Suprapubic skin (tissue), 4 donors: ENCODE measurements at places on chromosomes 6 and 20. TPM values are rescaled to one million over a fixed set of nuclear protein-coding genes. Genes with fewer than 3 reads are reported as not detected.

GRCh38 chr6:131844243-131844841, 36.5 kb downstream of the ENPP1 start:
- no peak for DNase-seq

DNA sequence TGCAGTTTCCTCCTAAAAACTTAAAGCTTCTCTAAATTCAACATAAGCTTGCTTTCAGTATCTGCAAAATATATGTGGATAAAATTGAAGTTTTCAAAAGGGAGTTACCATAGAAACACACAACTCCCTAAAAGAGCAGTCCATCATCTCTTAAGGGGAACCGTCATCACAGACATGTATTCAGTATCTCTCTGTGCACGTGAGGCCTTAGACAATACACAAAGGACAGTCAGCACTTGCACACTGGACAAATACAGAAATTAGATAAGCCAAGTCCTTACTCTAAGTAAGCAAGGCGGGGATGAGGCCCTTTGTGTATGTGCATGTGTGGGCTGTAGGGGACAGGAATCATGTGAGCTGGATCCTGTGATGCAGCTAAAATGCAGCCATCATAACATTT, 136.6 kb downstream of the BACH2 start:
- DNase-seq: no peak

- no peak for DNase-seq
These were observed 8.0 kb downstream of the JAG1 start for GRCh38 chr20:10665791-10666190.

- no peak for DNase-seq
These were observed 9.1 kb downstream of the ZNFX1 start for GRCh38 chr20:49268600-49269365.

NRN1 gene
- total RNA-seq: 5.1 TPM

GRCh38 chr20:59777814-59778575, 155.4 kb downstream of the SYCP2 start:
- no peak for DNase-seq
